ENCODE measurements at places on chromosomes 7 and 10.

DNA sequence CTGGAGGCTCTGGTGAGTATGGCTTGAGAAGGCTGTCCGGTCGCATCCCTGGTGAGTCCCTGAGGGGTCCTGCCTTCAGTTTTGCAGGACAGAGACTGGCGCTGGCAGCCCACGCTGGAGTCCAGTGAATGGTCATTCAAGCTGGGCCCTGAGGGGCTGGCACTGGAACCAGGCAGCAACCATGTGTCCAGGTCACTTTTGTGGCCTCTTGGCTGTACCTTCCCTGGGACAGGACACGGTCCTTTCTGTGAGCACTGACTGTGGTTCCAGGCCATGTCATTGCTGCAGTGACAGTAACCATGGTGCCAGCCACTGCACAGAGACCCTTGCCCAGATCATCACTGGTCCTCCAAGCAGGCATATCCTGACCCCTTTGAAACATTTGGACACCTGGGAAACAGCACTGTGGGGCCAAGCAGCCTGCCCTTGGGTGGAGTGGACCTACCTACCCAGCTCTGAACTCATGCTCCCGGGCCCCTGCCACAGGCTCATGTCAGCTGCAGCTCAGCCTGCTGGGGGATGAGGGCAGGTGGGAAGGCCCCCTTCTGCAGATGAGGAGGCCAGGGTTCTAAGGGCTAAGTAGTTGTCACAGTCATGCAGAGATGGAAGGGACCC, 72.1 kb downstream of the ADCY1 start:
- DNase-seq = no peak

GRCh38 chr7:54397836-54398612, 144.2 kb upstream of the VSTM2A start:
- DNase-seq = no peak

DNA sequence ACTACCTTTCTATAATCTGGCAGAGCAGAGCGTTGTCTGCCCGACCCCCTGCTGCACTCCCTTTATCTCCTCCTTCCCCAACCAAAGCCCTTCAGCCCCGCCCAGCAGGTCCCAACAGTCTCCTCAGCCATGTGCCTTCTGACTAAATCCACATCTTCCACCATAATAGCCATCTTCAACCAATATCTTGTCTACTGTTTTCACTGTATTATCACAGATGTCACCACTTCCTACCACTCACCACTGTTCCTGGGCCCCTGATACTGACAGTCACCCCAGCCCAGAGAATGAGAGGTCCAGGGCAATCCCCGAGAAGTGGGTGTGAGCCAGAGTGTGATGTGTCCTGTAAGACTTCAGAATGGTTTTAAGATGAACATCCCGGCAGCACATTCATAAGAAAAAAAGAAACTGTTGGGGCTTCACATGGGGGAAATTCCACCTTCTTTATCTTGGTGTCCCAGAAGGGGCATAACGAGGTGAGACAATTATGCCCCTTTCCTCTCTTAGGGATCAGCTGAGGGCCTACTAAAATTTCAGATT, 25.3 kb downstream of the CCDC6 start:
- DNase-seq = no peak

DNA sequence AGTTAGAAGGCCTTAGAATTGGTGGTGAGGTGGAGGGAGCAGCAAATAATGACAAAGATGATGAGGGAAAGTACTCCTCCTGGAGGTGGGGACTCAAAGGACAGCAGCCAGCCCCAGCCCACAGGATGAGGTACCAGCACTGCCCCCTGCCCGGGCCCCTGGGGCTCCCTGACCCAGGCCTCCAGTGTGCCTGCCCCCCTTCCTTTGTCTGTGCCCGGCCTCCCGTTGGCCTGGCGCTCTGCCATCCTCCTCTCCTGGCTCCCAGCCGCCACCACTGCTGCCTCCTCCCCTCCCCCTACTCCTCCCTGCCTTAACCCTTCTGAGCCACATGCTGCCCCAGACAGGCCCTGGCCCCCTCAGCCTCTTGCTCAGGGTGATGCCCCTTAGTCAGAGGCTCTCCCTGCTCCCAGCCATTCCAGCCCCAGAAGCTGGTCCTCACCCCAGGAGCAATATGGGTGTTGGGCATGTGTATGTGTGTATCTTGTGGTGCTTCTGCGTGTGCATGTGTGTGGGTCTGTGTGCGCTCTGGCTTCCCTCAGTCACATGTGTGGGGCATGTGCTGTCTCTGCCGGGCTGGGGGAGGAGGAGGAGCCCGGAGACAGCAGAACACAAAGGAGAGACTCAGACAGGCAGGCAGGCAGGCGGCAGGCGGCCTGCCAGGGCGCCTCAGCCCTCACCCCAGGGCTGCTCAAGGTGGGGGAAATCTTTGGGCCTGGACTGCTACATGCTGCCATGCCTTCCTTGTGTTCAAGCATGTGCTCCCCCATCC, 2.6 kb downstream of the LDB1 start:
- DNase-seq = peak; percentile 90

GRCh38 chr7:55134359-55134725, 115.5 kb downstream of the EGFR start:
- DNase-seq = no peak

GRCh38 chr7:54596747-54597146, 54.6 kb downstream of the VSTM2A start:
- DNase-seq = no peak

DNA sequence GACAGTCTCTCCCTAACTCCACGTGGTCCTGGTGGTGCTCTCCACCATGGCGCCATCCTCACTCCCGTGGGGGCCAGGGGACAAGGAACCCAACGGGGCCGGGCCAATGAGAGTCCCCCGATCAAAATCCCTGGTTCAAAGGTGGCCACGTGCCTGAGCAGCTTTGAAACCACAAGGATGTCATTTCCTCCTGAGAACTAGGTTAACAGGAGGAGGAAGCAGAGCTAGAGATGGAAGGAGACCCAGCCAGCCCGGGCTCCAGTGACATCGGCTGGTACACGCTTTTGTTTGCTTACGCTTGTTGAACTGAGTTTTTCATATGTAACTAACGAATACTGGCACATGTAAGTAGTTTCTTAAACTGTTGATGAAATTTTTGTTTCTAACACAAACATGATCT, 61.7 kb downstream of the PRPF18 start:
- DNase-seq = no peak

GRCh38 chr7:90530263-90530662, 60.8 kb downstream of the PTTG1IP2 start:
- DNase-seq = no peak

Data from left hindlimb (tissue), 1 donor.